ENCODE measurements at places on chromosomes 6 and 20.

GRCh38 chr6:34674268-34674639, 22.3 kb downstream of the ILRUN start:
- peak; percentile 70 for DNase-seq

DNA sequence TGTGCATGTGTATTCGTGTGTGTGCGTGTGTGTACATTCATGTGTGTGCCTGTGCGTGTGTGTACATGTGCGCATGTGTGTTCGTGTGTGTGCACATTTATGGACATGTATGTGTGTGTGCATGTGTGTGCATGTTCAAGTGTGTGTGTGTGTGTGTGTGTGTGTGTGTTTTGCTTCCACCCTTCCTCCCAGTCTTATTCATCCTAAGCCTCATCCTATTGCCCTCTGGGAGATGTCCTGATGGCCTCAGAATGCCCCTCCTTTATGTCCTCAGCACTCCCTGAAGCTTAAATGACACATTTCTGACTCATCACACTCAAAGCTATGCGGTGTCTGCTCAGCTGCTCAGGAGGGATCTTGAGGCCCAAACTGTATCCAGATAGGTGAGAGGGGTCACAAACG, 76.6 kb upstream of the CCDC167 start:
- DNase-seq = no peak

DNA sequence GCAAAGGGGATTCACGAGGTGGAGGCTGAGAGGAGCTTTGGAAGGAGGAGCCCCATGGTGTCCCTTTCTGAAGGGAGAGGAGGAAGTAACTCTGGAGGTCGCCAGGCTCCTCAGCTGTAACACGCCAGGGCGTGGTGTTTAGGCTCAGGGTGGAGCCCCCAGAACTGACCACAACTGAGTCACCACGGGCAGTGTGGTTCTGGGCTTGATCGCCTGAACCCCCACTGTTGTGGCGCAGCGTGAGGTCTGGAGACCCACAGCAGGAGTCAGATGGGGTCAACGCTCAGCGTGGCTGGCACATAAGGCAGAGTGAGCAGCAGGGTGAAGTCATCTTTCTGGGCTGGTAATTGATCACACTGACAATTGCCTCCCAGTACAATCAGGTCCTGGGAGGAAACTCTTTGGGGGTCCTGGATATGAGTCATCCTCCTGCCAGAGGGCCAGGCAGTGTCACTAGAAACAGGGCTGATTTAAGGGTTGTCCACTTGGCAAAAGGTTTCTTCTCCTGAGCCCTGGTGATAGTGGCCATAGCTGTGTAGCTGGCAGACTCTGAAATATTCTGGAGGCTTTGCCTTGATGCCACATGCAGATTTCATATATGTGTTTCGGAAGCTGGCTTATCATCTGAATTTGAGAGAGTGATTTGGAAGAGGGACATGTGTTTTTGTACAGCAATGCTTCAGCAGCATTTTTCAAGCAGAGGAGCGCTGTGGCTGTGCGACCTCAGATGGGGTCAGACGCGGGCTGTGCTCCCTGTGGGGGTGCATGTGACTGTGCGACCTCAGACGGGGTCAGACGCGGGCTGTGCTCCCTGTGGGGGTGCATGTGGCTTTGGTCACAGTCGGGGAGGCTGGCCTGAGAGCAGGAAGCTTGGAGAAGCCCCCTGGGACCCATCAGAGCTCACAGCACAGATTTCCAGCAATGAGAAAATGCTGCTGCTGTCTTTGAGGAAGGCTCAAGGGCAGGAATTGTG, 50.0 kb downstream of the SYNJ2 start:
- DNase-seq = no peak

- no peak for DNase-seq
Measured at GRCh38 chr6:29516108-29516507, 28.4 kb upstream of the MAS1L start.

DNA sequence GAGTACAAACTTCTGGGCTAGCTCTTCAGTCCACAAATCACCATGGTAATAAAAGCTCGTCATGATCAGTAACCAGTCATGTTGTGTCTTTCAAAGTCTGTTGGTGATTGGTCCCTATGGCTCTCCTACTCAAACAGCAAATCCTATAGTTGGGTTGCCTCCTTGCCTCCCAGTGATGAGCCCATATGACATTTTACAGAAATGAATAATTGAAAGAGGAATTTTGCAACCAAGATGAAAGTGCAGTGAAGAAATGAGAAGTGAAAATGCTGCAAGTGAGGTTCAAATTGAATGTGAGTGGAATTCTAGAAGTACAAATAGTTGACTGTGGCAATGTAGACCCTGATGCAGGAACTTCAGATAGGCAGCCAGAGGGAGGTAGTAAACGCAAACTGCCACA, 5.1 kb upstream of the SIRPD start:
- no peak for DNase-seq

DNA sequence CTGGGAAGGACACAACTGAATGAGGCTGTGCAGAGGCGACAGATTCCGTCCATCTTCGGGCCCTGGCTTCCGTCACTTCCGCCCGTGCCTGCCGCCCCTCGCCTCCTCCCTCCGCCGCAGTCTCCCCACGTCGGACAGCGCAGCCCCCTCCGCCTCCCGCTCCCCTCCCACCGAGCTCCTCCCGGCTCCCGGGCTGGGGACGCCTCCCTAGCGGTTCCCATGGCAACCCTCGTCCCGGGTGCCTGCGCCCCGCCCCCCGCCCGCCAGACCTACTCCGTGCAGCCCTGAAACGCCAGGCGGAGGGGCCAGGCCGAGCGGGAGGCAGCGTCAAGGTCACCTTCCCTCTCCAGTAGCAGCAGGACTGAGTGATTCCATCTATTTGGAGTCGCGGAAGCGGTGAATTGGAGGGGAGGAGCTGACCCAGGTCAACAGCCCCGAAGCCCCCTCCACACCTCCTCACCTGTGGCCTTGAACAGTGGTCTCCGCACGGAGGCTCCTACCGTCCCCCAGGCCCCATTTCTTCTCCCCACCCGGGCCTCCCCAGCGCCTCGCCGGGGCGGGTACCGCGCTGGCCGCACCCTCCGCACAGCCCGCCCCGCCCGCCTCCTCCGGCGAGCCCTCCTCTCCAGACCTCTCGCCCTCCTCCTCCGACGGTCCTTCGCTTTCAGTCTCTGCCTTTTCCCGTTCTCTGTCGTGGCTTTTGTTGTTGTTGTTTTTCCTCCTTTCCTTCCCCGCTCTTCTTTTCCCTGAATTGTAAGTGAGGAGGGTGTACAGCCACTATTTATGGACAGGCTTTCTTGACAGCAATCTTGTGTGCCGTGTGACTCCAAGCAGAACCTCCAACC, 951 bp downstream of the NRSN2 start:
- peak; percentile 93 for DNase-seq

GRCh38 chr6:112298021-112298745, 43.8 kb upstream of the LAMA4 start:
- no peak for DNase-seq

- DNase-seq = no peak
Measured at GRCh38 chr6:148443798-148444560, 101.3 kb downstream of the SASH1 start.

Data from small intestine (tissue), 16 donors.